ENCODE measurements at places on chromosomes 1 and 21. TPM values are rescaled to one million over a fixed set of nuclear protein-coding genes. Genes with fewer than 3 reads are reported as not detected.

Gene KCNA10
- total RNA-seq = not detected

Gene MX2
- 4.0 TPM for total RNA-seq

Gene FAM163A
- total RNA-seq = 0.07 TPM

Gene MTARC1
- total RNA-seq = 25.8 TPM

Gene HPCAL4
- total RNA-seq = 0.80 TPM

Gene LAPTM5
- 1.3 TPM for total RNA-seq

Gene DCDC2B
- total RNA-seq = not detected

Gene IL19
- total RNA-seq = not detected

Gene LIN28A
- total RNA-seq = 1,150 TPM

Gene KCNQ4
- total RNA-seq = 3.3 TPM

Gene RAB7B
- not detected for total RNA-seq

Gene OLFML3
- 91.1 TPM for total RNA-seq

Gene SPRR2A
- total RNA-seq = not detected

Gene OR14K1
- total RNA-seq = not detected

Gene C1QB
- total RNA-seq = 0.61 TPM

Gene NTPCR
- 109 TPM for total RNA-seq

Gene TMPRSS15
- not detected for total RNA-seq

Gene TLCD4
- total RNA-seq = 3.5 TPM

Gene OR6N1
- total RNA-seq = not detected

Gene IGSF9
- 19.4 TPM for total RNA-seq

Gene TGFBR3
- 3.7 TPM for total RNA-seq

Gene FCRL6
- total RNA-seq = not detected

Gene LRRC71
- 0.30 TPM for total RNA-seq

Gene REN
- total RNA-seq = not detected

Gene HENMT1
- total RNA-seq = 4.6 TPM

Gene SH2D5
- total RNA-seq = 13.8 TPM

Gene ZMYM4
- 66.8 TPM for total RNA-seq

Gene CHODL
- 1.2 TPM for total RNA-seq

Gene YARS1
- total RNA-seq = 154 TPM

Gene TBX19
- 1.3 TPM for total RNA-seq

Gene LEMD1
- total RNA-seq = 26.3 TPM

Gene VASH2
- total RNA-seq = 251 TPM

Gene TSPAN1
- total RNA-seq = 0.50 TPM

Gene RAB25
- 82.5 TPM for total RNA-seq

Gene USP24
- total RNA-seq = 35.4 TPM

Gene DMRTA2
- total RNA-seq = not detected

Gene CD1E
- not detected for total RNA-seq

Gene PTPRC
- total RNA-seq = 0.71 TPM

Gene PCBP3
- total RNA-seq = 8.5 TPM

Gene SIK1
- total RNA-seq = 3.8 TPM

Gene EPHX1
- 64.4 TPM for total RNA-seq

Gene PROX1
- total RNA-seq = 3.8 TPM

Gene SLC1A7
- 0.07 TPM for total RNA-seq

Gene KCNJ15
- total RNA-seq = 0.14 TPM

Gene CA6
- not detected for total RNA-seq
